Midbrain (tissue), 1 donor: ENCODE measurements at places on chromosomes 6 and 20.
A peak's percentile ranks its signal among the peaks of the same experiment; 100 is the strongest.

GRCh38 chr20:56949318-56949717 is 317.1 kb downstream of the BMP7 start:
- no peak for DNase-seq

DNA sequence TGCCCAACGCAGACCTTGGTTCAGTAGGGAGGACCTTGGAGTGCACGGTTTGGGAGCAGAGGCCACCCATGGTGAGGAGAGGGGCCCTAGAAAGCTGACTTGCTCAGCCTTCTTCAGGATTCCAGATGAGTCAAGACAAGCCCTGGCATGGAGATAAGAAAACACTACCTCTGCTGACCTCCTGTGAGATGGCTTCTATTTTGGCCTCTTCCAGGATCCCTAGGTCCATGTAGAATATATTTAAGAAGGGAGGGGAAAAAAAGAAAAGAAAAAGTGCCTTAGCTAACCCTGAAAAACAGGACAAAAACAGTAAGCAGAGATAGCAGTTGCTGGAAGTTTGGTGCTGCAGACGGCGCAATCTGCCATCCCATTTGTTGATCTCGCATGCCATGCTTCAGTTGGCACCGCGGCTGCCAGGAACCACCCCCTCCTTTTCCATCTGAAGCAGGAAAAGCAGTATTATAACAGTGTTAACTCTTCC is 100.0 kb downstream of the ARMC2 start:
- no peak for DNase-seq

GRCh38 chr6:53290537-53291510 is 57.9 kb downstream of the ELOVL5 start:
- DNase-seq: no peak

DNA sequence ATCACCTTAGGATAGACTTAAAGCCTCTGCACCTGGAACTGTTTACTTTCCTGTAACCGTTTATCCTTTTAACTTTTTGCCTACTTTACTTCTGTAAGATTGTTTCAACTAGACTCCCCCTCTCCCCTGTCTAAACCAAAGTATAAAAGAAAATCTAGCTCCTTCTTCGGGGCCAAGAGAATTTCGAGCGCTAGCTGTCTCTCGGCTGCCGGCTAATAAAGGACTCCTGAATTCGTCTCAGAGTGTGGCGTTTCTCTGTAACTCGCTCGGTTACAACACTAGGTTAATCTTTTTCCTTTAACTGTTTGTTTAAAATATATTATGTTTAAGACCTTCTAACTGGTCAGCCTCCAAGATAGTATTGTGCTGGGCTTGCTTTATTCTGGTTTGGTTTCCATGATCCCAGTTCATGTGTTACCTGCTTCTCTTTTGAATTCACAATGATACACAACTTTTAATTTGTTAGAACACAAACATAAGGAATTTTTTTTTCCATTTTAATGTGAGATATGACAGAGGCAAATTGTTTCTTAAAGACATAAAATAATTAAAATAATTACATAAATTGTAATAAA is 8.7 kb upstream of the NQO2 start:
- no peak for DNase-seq

GRCh38 chr6:110703906-110704594 is 111.2 kb downstream of the CDK19 start:
- no peak for DNase-seq

DNA sequence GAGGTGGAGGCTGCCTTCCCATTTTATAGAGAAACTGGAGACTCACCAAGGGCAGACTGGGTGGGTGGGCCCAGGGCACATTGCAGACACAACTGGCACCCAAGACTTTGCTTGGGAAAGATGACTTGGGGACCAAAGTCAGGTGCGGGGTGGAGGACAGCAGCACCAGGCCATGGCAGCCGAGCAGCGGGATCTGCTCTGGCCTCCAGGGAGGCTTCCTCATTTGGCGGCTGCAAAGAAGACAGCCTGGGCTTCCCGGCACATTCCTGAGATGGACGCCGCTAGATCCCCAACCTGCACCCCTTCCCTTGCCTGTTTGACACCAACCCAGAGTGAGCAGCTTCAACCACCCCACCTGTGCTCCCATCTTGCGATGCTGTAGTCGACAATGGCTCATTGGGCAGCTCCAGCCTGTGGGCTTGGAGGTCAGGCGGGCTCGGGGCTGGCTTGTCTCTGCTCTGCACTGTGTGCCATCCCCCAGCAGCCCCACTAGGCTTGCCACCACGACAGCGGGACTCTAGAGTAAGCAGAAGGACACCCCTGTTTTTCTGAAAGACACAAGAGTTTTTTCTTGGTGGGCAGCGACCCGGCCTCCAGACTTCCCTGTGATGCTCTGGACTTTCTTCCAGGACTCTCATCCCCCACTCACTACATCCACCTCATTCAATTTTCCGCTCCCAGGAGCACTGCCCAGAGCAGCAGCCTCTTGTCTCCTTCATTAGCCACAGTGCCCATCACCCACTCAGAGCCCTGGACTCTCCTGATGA is 184.9 kb upstream of the CST7 start:
- DNase-seq: no peak

- no peak for DNase-seq
Observed at GRCh38 chr20:8076306-8077136, 55.5 kb upstream of the PLCB1 start.

- peak; percentile 34 for DNase-seq
Observed at GRCh38 chr20:52150440-52151258, 40.9 kb downstream of the ZFP64 start.

- DNase-seq: no peak
Observed at GRCh38 chr20:40326784-40327183, 362.3 kb downstream of the MAFB start.

- DNase-seq: no peak
Observed at GRCh38 chr6:104710543-104711335, 149.0 kb downstream of the HACE1 start.

GRCh38 chr6:81475646-81476045 is 276.8 kb downstream of the TENT5A start:
- no peak for DNase-seq

- DNase-seq: no peak
Observed at GRCh38 chr6:152981989-152982903, 595 bp downstream of the FBXO5 start.

DNA sequence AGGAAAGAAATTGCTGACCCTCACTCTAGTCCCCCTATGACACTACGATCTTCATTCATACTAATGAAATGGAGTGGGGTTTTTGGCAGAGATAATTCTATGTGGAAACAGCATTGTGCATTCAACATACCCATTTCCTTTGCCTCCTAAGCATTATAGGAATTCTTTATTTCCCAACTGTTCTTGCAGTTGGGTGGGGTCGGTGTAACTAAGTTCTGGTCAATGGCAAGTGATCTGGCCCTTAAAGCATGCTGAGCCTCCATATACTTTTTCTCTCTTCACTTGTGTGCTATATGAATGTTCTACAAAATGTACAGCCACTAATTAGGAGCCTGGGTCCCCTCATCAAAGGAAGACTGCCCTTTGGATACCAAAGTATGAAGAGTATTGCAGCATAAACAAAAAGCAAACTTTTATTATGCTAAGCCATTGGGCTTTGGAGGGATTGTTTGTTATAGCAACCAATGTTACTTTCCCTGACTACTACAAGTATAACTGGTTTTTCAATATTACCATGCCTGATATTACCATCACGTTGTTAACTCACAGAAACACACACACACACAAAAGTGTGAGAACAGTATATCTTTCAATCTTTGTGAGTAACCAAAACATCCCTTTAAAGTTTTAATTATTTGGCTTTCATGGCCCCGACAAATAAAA is 9.0 kb upstream of the ISM1 start:
- DNase-seq: no peak

DNA sequence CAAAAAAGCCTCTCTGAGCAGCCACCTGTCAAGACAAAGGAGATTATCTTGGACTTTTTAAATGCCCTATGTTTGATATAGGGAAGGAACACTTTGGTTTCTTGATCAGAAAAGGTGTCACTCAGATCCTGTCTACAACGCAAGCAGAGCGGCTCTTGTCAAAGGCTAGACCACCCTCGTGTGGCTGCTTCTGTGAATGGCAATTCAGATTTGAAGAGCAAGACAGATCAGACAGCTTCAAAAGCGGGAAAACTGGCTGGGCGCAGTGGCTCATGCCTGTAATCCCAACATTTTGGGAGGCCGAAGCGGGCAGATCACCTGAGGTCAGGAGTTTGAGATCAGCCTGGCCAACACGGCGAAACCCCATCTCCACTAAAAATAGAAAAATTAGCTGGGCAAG is 10.1 kb upstream of the NXT1 start:
- peak; percentile 66 for DNase-seq

DNA sequence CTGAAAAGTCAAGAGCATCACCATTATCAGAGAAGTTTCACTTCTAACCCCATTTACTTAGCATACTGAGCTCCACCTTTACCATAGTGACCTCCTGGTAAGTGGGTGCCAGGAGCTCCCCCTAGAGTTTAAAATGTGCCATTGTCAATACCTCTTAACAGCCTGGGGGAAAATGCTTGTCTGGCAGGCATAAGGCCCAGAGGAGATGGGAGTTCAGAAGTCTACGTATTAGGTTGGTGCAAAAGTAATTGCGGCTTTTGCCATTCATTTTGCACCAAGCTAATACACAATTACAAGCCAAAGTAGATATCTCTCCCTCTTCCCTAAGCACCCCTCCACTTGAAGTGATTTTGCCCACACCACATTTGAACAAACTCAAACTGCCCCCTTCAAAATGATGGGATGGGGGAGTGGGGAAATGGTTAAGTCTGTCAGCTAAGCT is 919.0 kb downstream of the KIF16B start:
- DNase-seq: peak; percentile 66

- DNase-seq: no peak
Observed at GRCh38 chr6:166285233-166285632, 23.0 kb downstream of the PRR18 start.

DNA sequence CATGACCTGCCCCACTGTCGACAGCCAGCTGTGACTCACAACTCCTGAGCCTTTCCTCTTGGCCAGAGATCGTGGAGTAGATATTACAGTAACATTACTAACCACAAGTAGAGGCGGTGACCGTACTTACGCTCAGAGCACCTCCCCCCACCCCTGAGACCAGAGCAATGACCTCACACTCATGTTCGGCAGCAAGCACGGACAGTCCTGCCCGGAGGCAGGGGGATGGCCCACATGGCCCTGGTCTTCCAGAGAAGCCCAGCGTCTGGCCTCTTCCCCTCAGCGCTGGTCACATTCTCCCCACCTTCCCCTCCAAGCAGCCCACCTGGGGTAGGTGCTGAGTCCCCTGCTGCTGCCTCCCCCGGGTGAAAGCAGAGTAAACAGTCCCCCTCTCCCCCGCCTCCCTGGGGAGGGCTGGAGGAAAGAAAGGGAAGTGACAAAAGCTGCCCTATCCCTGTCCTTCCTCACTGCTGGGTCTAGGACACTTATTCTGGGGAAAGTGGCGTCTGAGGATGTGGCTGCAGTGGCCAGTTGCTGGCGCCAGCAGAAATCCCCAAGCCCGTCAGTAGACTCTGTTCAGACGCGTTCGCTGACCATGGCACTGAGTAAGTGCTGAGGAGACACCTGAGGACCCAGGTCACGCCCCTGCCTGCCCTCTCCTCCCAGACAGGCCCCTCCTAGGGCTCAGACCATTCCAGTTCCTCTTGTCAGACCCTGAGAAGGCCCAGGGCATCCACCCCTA is 68.5 kb downstream of the MRPL14 start:
- no peak for DNase-seq

GRCh38 chr20:5927749-5928462 is 22.4 kb downstream of the TRMT6 start:
- no peak for DNase-seq

GRCh38 chr6:55825402-55826051 is 49.9 kb downstream of the BMP5 start:
- DNase-seq: no peak

DNA sequence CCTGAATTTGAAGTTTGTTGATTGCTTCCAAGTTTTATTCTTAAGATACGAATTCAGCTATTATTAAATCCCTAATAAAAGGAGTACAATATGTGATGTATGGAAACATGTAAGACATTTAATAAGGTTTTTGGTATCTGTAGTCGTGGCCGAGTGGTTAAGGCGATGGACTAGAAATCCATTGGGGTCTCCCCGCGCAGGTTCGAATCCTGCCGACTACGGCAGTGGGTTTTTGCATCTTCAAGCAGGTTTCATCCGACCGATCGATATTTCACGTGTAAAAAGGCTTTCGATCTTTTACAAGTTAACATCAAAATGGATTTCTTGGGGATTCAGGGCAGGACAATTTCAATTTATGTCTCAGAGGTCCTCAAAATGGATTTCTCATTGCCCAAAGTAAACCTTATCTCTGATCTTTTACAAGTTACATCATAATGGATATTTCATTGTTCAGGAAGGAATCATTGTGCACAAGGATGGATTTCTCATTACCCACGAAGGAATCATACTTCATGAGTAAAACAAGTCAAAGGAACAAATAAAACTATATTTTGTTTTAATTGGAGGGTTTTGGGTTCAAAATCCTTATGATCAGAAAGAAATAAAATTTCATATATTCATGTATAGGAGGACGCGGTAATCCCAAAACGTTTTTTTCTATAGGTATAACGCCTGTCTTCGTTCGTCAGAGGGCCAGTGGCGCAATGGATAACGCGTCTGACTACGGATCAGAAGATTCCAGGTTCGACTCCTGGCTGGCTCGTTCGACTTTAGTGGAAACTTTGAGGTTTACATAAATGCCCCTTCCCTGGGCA is 37.3 kb upstream of the BTN3A2 start:
- DNase-seq: peak; percentile 8

DNA sequence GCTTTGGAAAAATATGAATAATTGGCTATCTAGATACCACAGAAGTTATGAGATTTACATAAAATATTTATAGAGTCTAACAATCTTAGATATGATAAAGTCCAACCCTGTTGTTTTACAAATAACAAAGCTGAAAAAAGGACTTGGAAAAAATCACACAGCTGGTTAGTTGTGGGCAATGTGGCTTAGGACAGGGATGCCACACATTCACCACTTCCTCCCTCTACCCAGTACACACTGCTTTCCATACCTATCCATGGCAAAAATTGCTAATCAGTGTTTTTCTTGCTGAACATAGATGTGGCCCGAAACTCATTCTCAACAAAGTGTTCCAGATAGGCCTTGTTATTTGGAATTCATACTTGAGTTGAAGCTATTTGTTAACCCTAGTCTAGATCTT is 147.3 kb upstream of the BMP5 start:
- DNase-seq: no peak

DNA sequence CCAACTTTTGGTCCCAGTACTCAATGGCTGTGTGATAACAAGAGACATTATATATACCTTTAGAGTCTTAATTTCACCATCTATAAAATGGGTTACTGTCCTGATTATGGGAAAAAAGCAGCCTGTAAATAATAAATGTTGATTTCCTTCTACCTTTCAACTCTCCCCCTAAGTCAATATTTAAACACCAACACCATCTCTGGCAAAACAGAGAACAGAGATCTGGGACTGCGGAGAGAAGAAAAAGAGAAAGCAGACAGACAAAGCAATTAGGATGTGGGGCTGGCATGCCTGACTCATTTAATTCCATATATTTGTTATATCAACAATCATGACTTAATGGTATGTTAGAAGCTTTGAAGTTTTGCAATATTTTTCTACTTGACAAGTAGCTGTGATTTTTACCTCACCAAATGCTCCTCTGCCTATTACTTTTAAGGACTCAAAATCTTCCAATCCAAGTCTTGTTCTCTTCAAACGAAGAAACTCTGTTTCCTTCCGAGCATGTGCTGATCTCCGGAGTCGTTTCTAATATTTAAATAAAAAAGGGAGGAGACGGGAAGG is 23.3 kb downstream of the STK38 start:
- DNase-seq: no peak
